ENCODE measurements at places on chromosomes 4 and X.

DNA sequence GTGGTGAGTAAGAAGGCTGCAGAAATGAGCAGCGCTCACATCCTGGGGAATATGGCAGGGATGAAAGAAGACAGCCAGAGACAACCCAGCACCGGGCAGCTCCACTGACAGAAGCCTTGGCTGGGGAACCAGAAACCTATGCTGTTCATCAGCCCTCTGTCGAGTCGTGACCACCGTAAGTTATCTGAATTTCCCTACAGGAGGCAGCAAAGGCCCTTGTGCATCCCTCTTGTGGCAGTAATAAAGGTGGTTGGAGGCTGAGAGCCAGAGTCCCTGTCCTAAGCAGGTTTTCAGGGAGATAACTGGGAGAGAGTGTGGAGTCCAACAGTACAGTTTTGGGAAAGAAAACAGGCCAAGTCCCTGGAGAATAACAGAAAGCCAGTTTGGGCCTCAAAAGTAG is 194.0 kb upstream of the BOD1L1 start:
- DNase-seq, result no peak

GRCh38 chr4:70706516-70706915 is 15.2 kb upstream of the RUFY3 start:
- no peak for DNase-seq

DNA sequence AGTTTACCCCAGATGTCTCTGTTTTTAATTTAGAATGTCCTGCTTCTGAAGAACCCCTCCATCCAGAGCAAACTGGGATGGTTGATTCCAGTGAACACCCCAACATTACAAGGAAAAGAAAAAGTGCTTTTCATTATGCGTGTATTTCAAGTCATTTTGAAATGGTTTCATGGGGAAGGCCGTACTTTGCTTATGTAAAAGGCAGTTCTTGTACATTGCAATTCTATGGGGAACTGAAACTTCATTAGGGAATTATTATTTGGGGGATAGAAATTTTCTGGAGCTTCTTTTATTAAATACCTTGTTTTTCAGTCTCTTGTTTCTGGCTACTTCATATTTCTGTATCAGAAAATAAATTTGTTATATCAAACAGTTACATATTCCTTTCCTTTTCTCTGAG is 96.9 kb upstream of the ZNF518B start:
- no peak for DNase-seq

DNA sequence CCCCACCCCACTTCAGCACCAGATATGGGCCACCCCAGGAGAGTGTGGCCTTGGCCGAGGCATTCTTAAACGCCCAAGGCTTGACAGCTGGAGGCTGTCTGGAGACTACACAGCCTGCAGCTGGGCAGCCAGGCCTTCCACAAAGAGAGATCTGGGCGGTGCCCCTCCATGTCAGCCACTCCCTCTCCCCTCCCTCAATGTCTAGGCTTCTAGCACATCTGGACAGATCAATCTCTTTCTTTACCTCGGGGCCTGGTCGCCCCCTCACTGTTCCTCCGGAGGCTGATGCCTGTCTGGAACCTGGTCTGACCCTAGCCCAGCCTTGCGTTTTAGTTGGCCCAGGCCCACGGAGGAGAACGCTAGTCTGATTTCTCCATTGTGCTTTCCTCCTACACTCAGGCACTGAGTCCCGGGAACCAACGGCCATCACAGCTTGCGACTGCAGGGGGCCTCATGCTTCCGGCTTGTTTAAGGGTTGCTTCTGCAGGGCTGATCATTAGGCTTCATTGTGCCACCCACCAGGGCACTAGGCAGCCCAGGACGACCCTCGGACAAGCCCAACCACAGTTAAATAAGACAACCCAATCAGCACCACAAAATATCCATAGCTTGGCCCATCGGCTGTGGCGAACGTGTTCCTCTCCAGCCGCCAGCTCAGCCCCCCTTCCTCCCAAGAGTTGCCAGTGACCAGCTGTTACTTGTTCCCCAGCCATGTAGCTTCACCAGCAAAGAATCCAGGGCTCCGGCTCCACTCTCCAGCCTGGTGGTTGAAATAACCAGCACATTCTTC is 200.6 kb downstream of the BCOR start:
- DNase-seq, result no peak

DNA sequence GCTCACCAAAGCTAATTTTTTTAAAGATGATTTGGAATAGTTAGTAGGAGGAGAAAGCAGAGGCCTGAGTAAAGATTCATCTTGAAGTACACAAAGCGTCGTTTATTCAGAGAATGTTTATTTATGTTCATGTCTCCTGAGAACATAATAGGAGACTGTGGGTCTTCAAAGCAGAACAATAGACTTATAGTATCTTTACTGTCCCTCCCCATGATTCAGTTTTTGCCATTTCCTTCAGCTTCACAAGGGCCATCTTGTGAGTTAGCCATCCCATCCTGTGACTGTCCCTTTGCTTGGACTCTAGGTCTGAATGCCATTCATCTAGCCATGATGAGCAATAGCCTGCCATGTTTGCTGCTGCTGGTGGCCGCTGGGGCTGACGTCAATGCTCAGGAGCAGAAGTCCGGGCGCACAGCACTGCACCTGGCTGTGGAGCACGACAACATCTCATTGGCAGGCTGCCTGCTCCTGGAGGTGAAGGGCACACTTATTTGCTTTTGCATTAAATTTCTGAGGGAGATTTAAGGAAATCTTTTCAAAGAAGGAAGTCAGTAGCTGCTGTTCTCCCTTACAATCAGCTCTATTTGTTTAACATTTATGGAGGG is 105.8 kb downstream of the NFKB1 start:
- DNase-seq, result no peak

- no peak for DNase-seq
Measured at GRCh38 chrX:19832191-19832965, 55.0 kb downstream of the SH3KBP1 start.

GRCh38 chr4:146446555-146446954 is 75.2 kb downstream of the SLC10A7 start:
- DNase-seq, result no peak

GRCh38 chrX:16075087-16075486 is 48.3 kb upstream of the GRPR start:
- no peak for DNase-seq

DNA sequence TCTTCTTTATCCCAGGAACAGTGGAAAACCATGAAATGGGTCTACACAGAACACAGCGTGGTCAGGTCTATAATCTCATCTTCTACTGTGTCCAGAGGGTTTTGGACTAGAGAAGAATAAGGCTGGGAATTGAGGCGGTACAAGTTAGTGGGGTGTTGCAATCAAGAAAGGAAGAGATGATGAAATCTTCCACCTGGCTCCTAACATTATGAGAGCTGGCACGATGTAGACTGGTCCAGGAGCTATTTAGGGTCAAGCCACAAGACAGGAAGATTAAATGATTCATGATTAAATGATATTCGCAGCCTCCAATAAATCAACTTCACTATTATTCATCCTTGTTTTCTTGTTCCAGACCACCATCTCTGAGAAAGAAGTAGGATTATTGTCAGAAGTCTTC is 88.0 kb downstream of the ARSF start:
- no peak for DNase-seq

DNA sequence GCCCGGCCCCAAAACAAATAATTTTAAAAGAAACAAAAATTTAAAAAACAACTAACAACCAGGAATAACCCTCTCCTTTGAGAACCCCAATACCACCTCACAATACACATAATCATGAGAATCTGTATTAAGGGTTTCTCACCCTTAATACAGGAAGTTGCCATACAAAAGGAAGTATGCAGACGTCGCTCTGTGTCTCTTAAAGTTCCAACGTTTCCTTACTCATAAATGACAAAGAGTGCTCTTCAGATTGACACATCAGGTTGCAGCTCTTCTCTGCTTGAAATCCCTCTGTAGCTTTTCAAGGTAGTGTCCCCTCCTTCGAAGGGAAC is 73.9 kb upstream of the IRF2 start:
- DNase-seq, result no peak

DNA sequence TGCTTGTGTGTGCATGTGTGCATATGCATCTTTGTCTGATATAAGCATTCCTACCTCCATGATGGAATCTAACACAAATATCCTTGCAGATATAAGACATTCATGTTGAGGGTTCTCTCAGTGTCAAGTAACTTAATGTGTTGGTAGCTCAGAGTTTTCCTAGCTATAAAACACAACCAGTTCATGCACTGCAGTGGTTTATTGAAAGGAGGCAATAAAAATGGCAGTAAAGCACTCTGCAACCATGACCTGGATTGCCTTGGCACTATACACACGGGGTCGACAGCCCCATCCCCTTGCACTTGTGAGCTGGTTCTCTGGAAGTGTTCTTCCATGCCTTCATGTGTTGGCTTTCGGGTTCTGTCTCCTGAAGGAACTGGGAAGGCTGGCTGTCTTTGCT is 38.9 kb downstream of the GPC4 start:
- DNase-seq, result no peak

DNA sequence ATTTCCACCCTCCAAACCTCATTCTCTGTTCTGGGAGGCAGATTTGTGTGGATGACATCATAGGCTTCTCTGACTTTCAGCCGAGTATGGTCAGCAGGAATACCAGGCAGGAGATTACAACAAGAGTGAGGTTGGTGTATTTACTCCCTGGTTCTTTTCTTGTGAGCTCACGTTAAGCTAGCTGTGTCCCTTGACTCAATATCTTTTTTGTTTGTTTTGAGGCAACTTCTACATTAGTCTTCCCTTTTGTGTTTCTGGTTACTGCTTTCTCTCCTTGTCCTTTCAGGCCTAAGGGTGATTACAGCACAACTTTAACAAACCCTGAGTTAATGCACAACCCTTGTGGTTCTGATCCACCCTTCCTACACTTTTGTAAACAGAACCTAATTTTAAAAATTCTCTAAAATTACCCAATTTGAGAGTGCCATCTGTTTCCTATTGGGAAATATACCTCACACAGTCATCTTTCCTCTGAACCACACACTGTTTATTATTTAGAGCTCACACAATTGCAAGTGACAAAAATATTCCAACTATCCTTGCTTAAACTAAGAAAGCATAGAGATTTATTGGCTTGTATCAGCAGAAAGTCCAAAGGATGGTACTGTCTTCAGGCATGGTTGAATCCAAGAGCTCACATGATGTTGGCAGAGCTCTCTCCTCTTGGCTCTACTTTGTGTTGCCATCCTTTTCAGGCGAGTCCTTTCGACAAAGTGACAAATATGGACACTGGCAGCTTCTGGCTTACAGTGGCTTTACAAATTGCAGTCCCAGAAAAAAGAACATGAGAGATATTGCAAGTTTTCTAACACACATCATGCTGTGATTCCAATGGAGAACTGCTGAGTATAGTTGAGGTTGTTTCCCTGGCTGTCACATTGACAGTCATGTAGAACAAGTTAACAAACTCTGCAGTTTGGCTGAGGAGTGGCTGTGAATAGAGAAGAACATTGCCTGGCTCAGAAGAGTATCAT is 150.5 kb upstream of the DDIT4L start:
- DNase-seq, result no peak

GRCh38 chrX:107014936-107015335 is 14.9 kb upstream of the MORC4 start:
- no peak for DNase-seq

- DNase-seq, result no peak
Measured at GRCh38 chr4:157196046-157196445, 24.5 kb upstream of the GRIA2 start.

DNA sequence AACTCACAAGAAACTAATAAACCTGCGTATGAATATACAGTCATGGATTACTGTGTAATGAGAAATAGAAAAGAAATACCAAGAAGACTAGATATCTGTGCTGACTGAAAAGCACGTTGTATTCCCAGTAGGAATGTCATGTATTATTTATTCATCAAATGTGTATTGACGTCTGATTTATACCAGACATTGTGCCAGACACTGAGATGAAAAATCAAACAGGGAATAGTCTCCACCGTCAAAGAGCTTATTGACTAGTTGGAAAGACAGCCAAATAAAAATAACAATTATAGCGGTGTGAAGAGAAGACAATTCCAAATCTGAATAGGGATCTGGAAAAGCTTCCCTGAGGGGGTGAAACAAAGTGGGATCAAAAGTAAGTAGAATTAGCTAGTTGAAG is 687.6 kb downstream of the C4orf33 start:
- DNase-seq, result no peak

DNA sequence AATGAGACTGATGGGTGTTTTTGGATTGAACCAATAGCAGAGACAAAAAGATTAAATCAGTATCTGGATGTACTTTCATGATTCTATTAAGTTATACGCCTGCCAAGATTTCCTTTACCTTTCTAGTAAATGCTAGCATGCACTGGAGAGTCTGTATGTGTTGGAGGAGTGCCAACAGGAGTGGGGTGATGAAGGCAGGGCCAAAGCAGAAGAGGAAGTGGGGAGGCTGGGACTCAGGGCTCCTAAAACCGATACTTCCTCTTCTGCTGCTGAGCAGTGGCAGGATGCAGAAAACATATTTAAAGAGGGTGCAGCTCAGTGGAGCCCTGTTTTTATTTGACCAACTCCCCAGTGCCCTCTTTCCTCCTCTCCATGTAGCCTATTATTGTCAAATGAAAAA is 5.6 kb downstream of the CYSLTR1 start:
- DNase-seq, result no peak

DNA sequence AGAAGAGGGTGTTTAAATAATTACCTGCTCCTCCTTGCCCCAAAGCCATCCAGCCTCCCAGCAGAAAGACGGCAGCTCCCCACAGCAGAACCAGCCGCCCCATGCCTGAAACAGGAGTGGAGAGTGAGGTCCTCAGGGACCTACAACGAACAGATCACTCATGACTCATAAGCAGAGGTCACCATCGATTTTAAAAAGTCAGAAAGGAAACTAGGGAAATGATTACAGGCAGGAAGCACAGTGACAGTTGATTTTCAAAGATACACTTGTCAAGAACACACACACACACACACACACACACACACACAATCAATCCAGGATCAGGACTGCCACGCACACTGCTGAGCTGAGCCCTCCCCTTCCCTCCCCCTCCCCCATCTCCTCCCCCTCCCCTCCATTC is at the start of gene CRLF2:
CRLF2 (minus strand) TSS at position 118 of the 400 bp plus-strand sequence; CDS start at position 103, 15 bp downstream.
- no peak for DNase-seq

GRCh38 chr4:84849051-84849640 is 117.3 kb downstream of the WDFY3 start:
- no peak for DNase-seq

GRCh38 chr4:179028321-179028720 is 1586.1 kb upstream of the AGA start:
- no peak for DNase-seq

DNA sequence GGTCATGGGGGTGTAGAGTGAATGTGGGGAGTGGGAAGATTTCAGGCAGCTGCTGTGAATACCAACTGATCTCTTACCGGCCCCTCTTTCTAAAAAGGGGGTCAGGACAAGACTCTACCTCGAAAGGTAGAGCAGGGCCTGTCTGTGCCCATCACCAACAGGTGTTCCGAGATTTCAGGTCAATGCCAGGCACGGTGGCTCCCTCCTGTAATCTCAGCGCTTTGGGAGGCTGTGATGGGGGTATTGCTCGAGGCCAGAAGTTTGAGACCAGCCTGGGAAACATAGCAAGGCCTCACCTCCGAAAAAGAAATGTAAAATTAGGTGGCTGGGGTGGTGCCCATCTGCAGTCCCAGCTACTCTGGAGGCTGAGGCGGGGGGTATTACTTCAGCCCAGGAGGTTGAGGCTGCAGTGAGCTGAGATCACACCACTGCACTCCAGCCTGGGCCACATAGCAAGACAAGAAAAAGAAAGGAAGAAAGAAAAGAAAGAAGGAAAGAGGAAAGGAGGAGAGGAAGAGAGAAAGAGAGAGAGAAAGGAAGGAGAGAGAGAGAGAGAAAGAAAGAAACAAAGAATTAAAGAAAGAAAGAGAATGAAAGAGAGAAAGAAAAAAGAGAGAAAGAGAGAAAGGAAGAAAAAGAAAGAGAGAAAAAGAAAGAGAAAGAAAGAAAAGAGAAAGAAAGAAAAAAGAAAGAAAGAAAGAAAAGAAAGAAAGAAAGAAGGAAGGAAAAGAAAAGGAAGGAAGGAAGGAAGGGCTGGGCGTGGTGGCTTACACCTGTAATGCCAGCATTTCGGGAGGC is 50.1 kb downstream of the CRLF2 start:
- no peak for DNase-seq

All from NCI-H2107 (cell line).